ENCODE measurements at places on chromosomes 1 and 21.

DNA sequence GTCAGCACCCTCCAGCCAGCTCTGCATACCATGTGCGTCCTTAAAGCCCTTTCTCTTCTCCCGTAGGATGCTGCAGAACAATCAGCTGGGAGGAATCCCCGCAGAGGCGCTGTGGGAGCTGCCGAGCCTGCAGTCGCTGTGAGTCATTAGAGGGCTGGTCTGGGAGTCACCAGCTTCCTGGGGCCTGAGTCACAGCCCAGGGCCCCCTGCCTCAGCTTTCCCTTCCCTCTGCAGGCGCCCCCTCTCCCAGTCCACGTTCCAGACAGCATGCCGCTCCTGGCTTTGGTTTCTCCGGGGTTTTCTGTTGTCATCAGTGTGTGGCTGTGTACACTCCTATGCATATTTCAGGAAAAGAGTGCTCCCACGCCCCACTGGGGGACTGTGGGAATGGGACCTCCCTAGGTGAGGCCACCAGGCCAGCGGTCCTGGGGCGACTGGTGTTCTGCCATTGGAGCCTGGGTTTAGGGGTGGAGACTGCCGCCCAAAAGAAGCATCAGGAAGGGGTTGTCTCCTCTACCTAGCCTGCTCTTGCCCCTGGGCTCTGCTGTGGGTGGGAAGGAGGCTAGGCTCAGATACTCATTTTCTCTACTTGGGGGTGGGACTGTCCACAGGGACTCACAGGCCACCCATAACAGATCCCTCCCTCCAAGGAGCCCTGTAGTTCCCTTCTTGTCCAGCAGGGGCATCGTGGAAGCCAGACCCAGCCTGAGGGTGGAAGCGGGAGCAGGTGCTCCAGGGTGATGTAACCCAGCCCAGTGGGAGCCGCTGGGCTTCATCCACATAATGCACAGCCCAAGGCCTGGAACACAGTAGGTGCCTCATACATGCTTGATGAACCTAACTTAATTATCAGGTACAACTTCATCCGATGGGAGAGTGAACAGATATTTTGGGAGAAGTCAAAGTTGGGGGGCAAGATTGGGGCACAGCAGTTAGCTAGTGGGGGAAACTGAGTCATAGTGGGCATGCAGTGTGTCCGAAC lies 42.5 kb downstream of the LGR6 start:
- peak; percentile 83 for DNase-seq

DNA sequence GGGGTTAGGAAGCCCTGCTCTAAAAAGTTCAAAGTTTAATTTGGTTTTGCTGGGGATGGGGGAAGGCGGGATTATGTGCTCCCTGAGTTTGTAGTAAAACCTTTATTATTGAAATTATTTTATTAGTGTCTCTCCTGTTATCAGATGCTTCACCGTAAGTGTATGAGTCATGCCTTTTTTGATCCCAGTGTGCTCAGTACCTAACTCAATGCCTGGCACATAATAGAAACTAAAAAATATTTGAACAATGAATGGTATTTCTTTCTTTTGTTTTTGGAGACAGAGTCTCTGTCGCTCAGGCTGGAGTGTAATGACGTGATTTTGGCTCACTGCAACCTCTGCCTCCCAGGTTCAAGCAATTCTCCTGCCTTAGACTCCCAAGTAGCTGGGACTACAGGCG lies 6.4 kb downstream of the SNRPE start:
- DNase-seq = no peak

DNA sequence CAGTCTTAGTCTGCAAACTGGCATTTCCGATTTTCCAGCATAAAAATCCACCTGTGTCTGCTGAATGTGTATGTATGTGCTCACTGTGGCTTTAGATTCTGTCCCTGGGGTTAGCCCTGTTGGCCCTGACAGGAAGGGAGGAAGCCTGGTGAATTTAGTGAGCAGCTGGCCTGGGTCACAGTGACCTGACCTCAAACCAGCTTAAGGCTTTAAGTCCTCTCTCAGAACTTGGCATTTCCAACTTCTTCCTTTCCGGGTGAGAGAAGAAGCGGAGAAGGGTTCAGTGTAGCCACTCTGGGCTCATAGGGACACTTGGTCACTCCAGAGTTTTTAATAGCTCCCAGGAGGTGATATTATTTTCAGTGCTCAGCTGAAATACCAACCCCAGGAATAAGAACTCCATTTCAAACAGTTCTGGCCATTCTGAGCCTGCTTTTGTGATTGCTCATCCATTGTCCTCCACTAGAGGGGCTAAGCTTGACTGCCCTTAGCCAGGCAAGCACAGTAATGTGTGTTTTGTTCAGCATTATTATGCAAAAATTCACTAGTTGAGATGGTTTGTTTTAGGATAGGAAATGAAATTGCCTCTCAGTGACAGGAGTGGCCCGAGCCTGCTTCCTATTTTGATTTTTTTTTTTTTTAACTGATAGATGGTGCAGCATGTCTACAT lies 2.5 kb upstream of the OLFML3 start:
- DNase-seq = no peak

- peak; percentile 30 for DNase-seq
Observed at GRCh38 chr1:116817582-116818064, 63.4 kb downstream of the CD2 start.

GRCh38 chr1:116164604-116165368 lies 53.6 kb downstream of the MAB21L3 start:
- DNase-seq = no peak

DNA sequence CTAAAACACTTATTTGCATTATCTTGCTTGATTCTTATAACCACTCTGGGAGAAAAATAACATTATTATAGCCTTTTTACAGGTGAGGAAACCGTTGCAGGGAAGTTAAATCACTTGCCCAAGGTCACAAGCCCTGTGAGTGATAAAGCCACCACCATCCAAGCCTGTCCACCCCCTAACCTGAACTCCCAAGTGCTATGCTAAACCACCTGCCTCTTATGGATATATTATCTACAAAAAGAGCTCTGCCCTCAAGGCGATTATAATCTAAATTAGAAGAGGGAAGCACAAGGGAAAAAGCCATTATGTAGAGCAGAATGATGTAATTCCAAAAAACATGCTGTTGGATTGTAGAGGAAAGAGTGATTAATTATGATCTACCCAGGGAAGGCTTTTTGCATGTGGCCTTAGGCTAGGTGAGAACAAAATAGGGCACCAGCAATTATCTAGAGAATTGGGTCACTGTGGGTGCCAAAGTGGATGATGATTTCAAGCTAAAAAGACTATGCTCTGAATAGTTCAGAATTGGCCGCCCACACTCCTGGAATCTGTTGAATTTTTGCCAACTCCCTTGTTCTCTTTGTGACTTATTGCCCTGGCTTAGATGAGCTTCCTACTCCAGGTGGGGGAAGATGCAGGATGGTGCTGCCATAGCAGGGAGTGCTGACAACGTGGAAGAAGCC lies 205.3 kb downstream of the FGGY start:
- DNase-seq = no peak

- no peak for DNase-seq
Observed at GRCh38 chr1:82721702-82722101, 921.0 kb downstream of the ADGRL2 start.

DNA sequence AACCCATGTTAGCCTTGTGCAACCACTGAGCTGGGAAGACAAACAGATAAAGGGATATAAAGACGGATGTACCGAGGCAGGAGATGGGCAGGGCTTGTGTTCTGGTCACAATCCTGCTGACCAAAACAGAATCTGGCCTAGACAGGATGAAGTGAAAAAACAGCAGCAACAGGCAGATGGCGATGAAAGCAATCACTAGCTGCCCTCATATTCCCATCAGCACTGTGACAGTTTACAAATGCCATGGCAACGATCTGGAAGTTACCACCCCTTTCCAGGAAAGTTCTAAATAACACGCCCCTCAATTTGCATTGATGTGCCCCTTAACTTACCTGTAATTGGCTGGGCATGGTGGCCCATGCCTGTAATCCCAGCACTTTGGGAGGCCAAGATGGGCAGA lies 40.6 kb upstream of the CD46 start:
- DNase-seq = no peak

DNA sequence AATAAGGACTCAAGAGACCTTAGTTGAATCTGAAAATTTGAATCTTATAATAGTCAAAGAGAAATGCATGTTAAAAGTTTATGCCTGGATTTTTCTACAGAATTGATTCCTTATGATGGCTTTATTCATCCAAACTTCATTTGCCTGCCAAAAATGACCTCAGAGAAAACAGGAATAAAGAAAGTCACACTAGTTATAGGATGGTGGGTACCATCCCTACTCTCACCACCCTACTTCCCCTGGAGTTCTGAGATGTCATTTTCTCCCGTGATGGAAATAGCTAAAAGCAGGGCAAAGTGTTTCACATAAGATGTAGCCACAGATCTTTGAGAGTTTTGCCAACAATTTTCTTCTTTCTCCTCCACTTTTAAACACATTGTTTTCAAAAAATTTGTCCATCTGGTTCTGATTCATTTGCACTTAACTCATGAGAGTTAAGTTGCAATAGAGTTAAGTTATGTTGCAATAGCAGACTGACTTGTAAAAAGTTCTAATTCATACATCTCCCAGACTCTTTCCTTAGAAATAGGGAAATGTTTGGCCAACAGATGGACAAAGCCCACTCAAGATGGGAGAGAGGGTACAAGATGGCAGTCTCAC lies 384.6 kb downstream of the PLPP3 start:
- no peak for DNase-seq

- no peak for DNase-seq
Observed at GRCh38 chr1:202010180-202011015, at the start of gene ELF3. Gene ELF3, plus strand, starts transcription at chr1:202010587. Its CDS starts 550 bp downstream, at chr1:202011137.

- DNase-seq = no peak
Observed at GRCh38 chr1:28507247-28507645, 1.4 kb downstream of the RCC1 start.

- DNase-seq = no peak
Observed at GRCh38 chr1:207990876-207991582, 80.1 kb upstream of the CD34 start.

DNA sequence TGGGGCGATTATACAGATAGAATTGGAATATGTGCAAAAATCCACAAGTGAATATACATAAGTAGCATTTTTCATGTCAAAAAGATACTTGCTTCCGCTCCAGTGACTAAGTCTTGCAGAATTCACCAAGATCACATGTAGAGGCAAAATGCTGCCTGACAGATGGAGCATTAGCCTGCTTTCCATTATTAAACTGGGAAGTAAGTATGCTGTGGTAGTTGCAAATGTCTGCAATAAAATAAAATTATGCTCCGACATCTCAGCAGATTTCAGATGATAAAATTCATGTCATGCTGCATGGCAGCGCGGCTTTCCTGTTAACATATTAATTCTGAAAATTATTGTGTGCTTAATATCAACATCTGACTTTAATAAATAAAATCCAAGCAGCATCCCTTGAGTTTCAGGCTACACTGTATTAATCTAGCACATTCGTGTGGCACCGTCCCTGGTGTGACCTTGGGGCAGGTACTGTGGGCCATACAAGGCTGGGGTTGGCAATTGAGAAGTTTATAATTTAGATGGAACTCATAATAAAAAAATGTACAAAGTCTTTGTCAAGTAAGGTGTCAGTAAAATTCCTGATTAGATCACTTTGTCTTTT lies 366.4 kb upstream of the ZP4 start:
- no peak for DNase-seq

GRCh38 chr1:179875596-179876299 lies 1.9 kb downstream of the TOR1AIP2 start:
- DNase-seq = no peak

DNA sequence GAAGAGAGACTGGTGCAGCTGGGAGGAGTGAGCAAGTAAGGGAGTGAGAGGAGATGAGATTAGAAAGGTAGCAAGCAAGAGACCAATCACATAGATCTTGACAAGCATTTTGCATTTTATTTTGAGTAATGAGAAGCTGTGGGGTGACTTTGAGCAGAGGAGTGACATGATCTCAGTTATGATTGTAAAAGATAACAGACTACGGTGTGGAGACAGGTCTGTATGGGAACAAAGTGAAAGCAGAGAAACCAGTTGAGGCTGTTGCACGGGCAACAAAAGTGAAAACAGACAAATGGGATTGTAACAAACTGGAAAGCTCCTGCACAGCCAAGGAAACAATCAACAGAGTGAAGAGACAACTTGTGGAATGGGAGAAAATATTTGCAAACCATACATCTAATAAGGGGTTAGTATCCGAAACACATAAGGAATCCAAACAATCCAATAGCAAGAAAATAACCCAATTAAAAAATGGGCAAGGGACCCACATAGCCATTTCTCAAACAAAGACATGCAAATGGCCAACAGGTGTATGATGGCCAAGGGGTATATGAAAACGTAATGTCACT lies 68.4 kb downstream of the SNRPE start:
- DNase-seq = no peak
